ENCODE measurements at places on chromosomes 5 and 9.

GRCh38 chr5:180853848-180854176 lies 7.3 kb downstream of the ZFP62 start:
- DNase-seq: no peak

- DNase-seq: no peak
Observed at GRCh38 chr5:65508978-65509377, 27.3 kb upstream of the ADAMTS6 start.

DNA sequence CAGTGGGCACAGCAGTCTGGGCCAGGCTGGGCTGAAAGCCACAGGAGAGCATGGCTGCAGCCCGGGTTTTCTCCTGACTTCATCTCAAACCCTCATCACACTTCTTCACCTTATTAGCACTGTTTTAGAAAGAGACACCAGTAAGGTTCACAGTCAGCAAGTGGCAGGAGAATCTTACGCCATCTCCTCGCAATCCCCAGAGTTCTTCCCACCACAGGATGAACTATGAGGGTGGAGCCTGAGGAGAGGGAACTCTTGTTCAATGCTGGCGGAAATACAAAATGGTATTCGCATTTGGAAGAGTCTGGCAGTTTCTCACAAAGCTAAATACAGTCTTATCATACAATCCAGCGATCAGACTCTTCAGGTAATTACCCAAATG lies 14.7 kb downstream of the BICD2 start:
- no peak for DNase-seq

- no peak for DNase-seq
Observed at GRCh38 chr5:10507575-10508096, 56.2 kb upstream of the ANKRD33B start.

DNA sequence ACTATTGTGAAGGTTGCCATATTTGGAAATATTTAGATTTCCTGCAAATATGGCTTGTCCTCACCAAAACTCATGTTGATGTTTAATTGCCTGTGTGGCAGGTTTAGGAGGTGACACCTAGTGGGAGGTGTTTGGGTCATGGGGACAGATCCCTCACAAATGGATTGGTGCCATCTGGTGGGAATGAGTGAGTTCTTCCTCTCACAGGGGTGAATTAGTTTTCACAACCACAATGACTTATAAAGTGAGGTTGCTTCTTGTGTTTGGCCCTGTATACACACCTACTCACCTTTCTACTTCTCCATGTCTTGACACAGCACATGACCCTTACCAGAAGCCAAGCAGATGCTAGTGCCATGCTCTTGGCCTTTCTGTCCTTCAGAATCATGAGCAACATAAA lies 41.1 kb downstream of the ISOC1 start:
- DNase-seq: no peak

GRCh38 chr9:83505282-83505681 lies 32.9 kb downstream of the FRMD3 start:
- DNase-seq: no peak

GRCh38 chr9:24436761-24437160 lies 108.9 kb downstream of the IZUMO3 start:
- DNase-seq: no peak

DNA sequence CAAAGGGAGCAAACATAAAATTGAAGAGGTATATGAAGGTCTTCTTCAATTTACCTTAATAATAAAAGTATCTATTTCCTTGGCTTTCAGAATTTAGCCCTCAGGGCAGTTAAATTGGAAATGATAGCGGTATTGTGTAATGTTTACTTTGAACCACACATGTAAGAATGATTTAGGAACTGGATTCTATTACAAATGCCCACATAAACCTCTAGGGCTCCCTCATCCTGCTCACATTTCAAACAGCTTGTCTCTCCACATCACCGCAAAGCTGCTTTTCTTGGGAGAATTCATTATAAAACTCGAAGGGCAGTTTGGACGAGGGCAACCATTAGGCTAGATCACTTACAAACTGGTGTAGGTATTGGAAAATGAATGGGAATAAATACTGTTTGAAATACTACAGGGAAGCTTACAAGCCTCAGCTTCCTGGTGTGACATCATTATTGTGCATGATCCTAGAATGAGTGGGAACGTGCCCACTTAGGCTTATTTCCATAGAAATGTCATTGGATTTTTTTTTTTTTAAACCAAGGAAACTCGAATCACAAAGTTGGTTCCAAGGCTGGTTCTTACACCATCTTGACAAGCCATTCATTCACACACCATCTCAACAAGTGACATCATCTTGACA lies 47.3 kb downstream of the MTRR start:
- DNase-seq: no peak

DNA sequence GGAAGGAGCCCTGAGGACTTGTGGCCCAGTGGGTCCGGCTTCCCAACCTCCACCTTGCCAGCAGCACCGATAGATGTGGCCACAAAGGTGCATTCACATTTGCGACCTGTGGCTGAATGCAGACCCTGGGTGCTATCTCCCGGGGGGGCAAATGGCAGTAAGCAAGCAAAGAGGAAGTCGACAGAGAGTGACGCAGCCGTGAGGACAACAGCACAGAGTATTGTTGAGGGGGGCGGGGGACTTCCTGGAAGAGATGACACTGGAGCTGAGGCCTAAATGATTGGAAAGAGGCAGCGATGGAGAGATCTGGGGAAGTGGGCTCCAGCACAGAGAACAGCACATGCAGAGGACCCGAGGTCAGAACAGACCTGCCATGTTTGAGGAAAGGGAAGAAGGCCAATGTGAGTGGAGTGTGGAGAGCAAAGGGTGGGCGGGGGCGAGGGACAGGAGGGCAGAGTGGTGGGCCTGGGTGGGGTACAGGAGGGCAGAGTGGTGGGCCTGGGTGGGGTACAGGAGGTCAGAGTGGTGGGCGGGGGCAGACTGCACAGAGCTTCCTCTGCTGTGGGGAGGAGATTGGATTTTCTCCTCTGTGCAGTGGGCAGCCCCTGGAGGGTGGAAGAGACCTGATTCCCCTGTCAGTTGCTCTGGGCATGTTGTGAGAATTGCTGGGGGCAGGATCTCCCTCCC lies 42.6 kb downstream of the ADAMTS2 start:
- DNase-seq: no peak

DNA sequence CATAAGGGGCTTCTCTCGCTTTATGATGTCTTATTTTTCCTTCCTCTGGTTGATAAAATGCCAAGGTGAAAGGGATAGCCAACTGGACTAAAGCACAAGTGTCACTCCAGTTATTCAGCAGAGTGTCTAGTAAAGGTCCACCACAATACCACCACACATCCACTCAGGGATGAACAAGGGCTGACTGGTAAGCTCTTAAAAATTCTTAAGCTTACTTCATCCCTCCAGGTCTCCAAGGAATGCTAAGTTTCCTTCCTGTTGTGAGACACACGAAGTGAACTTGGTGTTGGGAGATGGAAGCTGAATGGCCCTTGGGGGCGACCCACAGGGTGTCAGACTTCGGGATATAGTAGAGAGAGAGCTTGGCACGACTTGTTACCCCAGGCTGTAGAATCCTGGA lies 3.2 kb upstream of the HMGCS1 start:
- no peak for DNase-seq

DNA sequence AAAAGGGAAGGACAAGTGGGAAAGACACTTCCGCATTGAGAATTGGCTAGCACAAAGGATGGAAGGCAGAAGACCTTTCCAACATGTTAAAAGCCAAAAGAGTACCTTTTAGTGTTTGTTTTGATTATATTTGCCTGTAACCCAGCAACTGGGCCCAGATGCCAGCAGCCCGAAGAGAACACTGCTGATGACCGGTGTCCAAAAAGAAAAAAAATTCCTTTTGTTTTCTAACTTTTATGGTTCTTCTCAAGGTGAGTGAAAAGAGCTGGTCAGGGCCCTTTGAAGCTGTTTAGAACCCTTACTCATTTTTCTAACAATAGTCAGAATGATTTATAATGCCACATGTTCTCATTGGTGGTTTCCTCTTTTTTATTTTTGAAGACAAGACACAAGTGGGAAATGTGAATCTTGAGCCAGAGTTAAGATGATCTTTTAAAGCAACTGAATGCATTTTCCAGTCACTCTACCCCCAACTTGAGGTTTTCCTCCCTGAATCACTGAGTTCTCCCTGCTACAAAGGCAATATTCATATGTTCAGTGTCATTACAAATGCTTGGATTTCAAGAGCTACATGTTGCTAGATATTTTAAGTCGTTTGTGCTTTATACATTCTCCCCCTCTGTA lies 32.3 kb upstream of the ZNF462 start:
- no peak for DNase-seq

GRCh38 chr5:81068635-81069034 lies 108.5 kb downstream of the RASGRF2 start:
- no peak for DNase-seq

- no peak for DNase-seq
Observed at GRCh38 chr5:140345919-140346347, 470 bp downstream of the HBEGF start.

GRCh38 chr9:130921989-130922892 lies 16.8 kb downstream of the FIBCD1 start:
- no peak for DNase-seq

DNA sequence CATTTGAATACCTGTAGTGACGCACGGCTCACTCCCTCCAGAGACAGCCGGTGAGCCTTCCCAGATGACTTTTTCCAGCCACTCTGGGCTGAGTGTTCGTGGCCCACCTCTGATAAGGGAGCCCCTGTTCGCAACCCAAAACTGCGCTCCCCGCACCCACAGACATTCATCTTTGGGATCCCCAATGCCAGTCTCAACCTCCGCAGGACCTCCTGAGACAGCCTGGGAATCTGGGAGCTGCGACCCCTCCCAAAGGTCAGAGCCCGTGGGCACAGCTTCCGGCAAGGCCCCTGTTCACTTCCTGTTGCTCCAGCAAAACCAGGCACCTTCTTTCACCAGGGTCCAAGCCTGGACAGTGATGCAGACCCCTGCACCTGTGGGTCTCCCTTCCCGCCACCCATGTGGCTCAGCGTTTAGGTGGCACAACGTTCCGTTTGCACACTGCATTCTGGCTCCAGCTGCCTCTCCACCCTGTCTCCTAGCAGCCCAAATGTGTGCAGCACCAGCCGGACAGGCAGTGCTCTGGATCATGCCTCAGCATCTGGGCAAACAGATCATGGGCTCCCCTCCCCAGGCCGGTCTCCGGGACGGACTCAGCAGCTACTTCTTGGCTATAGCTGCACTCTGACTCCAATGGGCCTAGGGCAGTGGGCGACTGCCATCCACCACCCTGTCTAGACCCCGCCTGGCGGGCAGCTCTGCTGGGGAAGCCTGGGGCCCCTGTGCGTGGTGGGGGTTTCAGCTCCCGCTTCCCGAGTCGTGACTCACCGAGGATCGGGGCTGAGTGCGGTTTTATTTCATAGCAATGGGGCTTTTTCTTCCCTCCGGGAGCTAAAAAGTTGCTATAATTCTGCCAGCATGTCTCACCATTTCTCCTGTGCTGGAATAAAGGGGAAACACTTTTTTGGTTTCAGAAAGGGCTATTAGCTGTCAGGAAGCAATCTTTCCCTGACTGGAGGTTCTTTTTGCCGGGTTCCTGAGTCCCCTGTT lies 156.0 kb downstream of the OLFM1 start:
- no peak for DNase-seq

GRCh38 chr9:72315089-72315509 lies 49.9 kb downstream of the ZFAND5 start:
- no peak for DNase-seq

- DNase-seq: no peak
Observed at GRCh38 chr9:125442452-125442851, 180.8 kb downstream of the GAPVD1 start.

DNA sequence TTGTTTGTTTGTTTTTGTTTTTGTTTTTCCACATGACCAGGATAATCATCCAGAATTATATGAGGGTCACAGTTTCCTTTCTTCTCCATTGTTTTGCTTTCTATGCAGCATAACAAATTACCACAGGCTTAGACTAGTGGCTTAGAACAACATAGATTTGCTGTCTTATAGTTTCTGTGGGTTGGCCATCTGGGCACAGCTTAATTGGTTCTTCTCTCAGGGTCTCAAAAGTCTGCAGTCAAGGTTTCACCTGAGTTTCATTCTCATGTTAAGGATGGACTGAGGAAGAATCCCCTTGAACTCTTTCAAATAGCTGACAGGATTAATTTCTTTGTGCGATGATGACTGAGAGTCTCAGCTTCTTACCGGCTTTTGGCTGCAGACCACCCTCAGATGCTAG lies 559.8 kb downstream of the PRDM9 start:
- DNase-seq: no peak

DNA sequence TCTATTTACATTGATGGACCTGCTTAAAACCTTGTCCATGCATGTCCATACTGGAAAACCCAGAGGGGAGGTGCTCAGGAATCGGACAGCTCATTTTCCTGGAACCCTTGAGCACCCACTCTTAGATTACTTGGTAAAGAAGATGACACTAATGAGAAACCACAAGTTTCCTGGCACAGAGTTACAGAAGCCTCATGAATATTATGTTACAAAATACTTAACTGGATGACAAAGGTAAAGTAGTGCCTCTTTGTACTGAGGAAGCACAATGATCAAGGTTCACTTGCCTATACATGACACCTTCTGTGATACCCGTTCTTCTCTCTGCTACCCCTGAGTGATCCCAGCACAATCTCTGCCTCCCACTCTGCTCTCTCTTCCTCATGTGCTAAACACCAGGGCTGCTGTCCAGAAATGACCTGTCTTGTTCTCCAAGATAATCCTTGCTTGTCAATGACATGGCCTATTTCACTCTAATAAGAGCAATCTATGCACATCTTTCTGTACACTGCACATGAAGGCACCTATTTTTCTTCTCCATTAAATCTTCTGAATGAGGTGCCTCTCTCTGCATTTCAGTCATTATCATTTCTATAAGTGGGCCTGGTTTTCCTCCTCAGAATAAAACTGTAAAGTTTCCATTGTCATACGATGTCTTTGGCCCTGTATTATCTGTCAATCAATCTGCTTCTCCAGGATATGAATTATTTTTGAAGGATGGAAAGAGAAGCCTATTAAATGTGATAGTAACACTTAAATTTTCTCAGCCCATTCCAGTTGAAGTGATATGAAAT lies 684.0 kb upstream of the ACO1 start:
- DNase-seq: no peak

GRCh38 chr9:117156144-117156688 lies 258.6 kb downstream of the ASTN2 start:
- DNase-seq: no peak

DNA sequence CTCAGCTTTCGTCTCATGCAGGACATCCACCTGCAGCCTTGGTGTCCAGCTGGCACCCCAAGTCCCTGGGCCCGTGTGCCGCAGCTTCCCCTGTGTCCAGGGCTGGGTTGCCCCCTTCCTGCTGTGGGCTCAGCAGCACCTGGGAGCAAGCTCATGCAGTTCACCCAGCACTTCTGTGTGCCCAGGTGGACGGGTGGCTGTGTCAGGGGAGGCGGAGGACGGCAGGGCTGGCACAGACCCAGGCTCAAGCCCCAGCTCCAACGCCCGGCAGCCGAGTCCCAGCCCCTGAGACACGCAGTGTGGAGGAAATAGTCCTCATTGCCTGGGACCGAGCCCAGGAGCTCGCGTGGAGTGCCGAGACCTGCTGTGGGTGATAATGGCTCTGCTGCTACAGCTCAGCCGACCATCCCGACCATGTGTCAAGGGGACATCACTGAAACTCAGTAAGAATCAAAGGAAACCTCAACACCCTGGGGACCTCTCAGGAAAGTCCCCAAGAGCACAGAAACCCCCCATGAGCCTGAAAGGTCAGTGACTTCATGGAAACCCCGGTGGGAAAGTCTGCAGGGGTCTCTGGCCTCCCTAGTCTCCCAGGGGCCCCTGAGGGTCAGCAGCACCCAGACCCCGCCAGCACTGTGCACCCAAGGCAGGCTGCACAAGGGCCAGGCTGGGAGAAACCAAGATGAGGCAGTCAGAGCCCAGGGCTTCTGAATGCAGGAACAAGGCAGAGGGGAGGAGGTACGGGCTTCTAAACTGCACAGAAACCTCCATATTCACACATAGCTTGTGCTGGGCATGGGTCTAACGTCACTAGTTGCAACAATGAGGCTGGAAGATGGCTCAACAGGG lies 38.8 kb downstream of the LPCAT1 start:
- DNase-seq: no peak

- DNase-seq: no peak
Observed at GRCh38 chr9:132016456-132016855, 63.2 kb downstream of the MED27 start.

Measured in effector memory CD4-positive, alpha-beta T cell (primary cell).